Hypothalamus (tissue), 51 donors: ENCODE measurements at places on chromosomes 6 and 20.

DNA sequence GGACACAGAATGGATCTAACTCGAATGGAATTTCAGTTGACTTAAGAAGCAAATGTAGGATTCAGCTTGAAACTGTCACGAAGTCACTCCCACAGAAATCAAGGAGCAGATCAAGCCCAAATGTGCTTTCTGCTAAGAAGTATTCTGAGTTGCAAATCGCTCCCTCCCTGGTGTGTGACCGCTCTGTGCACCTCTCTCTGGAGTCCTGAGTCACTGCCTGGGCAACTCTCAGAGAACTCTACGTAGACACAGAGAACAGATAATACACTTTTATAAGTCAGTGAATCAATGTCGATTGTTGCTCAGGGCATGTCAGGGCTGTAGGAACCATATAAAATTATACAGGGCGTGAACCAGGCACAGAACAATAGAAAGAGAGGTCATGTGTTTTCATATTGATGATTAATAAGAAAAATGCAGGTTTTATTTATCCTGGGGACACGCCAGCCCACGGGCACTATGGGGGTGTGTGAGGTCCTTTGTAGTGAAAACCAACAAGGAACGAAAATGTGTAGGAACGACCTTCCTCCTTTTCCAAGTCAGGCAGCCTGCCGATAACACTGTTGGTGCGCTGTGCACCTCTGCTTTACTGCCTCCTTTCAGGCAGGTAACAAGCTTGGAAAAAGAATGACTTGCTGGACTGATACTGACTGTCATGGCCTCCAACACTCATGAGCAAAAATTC lies 248.1 kb upstream of the FOXQ1 start:
- DNase-seq = no peak

DNA sequence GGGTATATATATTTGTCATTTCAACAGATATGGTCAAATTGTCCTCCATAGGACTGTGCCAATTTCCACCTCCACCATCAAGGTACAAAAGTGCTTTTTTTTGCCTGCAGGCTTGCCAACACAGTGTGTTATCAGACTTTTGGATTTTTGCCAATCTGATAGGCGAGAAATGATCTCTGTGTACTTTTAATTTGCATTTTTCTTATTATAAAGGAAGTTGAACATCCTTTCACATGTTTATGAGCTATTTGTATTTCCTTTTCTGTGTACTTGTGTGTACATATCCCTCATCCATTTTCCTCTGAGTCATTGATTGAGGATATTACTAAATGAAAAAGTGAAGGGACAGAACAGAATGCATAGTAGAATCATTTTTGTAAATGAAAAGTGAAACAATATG lies 39.0 kb upstream of the PTPN1 start:
- no peak for DNase-seq

DNA sequence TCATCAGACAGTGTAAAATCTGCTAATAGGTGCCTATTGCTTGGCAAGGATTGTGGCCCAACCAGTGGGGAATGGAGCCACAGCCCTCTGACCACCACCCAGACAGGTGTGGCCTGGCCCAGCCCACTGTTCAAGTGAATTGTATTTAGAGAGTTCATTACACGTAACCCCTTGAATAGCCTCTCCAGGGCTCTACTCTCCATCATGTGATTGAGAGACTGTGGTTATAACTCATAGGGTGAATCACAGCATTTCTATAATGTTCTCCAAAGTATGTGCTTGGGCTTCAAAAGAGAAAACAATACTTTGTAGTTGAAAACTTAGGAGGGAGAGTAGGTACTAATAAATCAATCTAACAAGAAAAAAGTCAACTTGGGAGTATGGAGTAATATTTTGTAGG lies 38.4 kb downstream of the ALDH8A1 start:
- DNase-seq = no peak

DNA sequence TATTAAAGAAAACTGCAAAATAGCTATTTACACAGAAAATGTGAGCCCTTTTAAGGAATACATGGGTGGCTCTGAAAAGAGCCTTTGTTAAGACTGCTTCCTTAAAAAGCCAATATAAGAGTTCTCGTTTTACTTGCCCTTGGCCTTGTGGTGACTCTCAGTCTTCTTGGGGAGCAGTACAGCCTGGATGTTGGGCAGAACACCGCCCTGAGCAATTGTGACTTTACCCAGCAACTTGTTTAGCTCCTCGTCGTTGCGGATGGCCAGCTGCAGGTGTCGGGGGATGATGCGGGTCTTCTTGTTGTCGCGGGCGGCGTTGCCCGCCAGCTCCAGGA lies 111.5 kb downstream of the HFE start:
- no peak for DNase-seq

- no peak for DNase-seq
Observed at GRCh38 chr20:4476903-4477500, 244.7 kb upstream of the PRND start.

DNA sequence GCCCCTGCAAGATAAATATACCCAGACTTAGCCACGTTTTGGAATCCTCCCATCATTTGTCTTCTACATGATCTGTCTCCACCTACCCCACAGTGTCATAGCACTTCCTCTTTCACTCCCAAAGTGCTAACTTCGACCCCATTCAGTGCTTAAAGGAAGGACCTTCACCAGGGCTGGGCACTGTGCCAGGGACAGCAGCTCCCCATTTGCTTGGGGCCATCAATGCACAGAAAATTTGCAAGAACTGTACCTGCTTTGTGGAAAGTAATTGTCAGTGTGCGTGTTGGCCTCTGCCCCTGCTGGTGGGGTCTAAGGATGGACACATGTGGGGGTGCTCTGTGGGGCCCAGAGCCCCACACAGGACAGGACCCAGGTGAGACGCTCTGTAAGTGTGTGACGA lies 5.2 kb upstream of the BPIFA2 start:
- DNase-seq = no peak

DNA sequence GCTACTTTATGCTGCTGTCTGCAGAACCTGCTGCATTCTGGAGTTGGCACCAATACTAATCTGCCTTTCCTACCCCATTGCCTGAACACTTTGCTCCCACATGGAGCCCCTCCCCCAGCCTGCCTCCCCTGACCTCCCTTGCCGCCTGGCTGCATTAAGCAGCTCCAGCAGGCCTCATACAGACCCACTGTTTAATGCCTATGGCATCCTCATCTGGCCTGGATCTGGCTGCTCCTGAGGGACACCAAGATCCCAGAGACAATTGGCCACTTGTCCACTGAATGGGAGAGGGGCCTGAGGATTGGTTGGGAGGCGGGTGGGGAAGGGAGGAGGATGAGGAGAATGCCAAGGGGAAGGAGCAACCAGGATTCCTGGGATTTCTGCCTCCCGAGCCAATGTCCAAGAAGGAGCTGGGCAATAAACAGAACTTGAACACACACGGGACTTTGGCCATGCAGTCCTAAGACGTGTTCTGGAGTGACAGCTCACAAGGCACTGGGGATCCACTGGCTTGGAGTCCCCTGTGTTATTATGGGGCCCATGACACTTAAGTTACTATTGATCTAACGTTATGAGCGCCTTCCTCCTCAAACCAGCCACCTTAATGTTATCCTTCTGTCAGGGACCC lies 10.4 kb upstream of the KCNK5 start:
- no peak for DNase-seq

DNA sequence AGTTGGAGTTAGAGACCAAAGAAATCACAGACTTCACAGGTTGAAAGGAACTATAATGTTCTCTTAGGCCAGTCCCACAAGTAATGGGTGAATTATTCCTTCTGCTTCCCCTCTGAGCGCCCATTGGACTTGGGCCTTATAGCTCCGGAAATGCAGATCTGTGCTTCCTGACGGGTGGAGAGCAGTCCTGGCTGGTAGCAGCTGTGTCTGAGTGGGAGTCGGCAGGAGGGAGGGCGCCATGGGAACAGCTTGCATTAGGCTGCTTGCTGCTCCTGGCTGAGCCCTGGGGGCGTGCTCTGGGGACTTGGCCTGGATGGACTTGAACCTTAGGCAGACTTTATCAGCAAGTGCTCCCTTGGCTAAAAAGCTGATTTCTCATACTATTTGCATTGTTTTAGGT lies 18.4 kb upstream of the NUP153 start:
- DNase-seq = no peak

- no peak for DNase-seq
Observed at GRCh38 chr6:24802271-24803059, 3.7 kb upstream of the ARMH2 start.

DNA sequence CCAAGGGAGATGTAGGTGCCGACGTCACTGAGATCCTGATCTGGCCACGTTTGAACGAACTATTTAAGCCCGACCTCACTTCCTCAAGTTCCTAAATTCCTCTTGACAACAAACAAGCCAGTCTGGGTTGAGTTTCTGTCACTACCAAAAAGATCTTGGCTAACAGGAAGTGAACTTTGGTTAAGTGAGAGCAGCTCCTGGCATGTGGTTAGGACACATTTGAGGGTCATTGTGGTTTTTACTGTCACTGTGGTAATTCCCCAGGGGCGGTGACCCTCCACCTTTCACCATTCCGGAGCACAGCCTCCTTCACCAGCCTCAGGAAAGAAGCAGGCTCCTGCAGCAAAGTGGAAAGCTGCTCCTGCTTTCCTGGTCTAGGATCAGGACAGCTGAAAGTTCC lies 43.1 kb upstream of the ZNF831 start:
- no peak for DNase-seq

GRCh38 chr6:4914420-4915159 lies 89.2 kb downstream of the RPP40 start:
- DNase-seq = no peak

DNA sequence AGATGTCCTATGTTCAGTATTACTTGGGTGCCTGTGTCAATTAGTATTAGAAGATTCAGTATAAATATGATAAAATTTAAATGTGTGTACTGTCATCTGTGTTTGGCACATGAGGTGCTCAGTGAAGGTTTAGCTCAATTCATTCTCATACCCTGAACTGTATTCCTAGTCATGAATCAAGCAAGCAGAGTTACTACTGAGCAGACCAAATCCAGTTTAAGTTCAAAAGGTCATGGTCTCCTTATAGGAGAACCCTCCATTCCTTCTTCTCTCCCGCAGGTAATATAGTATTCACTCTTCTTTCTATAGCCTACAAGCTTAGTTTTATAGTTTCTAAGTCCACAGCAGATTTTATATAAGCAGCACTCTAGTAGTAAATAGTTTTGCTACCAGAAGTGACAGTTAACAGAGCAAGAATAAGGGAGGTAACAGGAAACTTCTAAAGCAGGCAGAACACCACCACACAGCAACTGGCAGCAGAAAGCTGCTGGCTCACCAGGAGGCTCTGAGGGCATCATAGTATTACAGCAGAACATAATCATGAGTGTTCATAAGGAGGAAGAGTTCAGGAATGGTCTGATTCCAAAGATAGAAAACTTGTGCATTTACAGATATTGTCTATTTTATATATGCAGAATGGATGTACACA lies 133.2 kb downstream of the SLC16A10 start:
- DNase-seq = no peak
